ENCODE measurements at places on chromosomes 7 and 10.

GRCh38 chr7:22812353-22812752, 10.3 kb downstream of the TOMM7 start:
- DNase-seq: no peak

DNA sequence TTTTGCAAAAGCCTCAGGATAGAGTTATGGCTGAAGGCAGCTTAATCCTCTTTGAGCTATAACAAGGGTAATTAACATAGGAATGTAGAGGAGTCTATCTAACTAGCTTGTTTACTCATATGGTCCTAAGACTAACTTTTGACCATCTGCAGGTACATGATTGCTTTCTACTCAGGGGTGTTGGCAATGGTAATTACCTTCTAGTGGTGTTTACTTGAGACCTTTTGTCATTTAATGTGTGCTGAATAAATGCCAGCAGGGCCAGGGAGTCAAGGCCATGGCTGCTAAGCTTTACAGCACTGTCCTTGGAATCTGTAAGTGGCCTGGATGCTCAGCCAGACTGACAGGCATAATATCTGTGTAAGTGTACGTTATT, 1325.0 kb downstream of the XPNPEP1 start:
- DNase-seq: no peak

- peak; percentile 47 for DNase-seq
These were observed 10.3 kb upstream of the ANKRD7 start for GRCh38 chr7:118214051-118214832.

- DNase-seq: no peak
These were observed 122.1 kb upstream of the STK17A start for GRCh38 chr7:43460733-43461348.

GRCh38 chr10:117745301-117745700, 202.8 kb downstream of the EMX2 start:
- no peak for DNase-seq

GRCh38 chr10:93198401-93199131, 124.9 kb downstream of the CYP26A1 start:
- DNase-seq: no peak

GRCh38 chr10:52609626-52610240, 162.9 kb downstream of the MBL2 start:
- DNase-seq: no peak

DNA sequence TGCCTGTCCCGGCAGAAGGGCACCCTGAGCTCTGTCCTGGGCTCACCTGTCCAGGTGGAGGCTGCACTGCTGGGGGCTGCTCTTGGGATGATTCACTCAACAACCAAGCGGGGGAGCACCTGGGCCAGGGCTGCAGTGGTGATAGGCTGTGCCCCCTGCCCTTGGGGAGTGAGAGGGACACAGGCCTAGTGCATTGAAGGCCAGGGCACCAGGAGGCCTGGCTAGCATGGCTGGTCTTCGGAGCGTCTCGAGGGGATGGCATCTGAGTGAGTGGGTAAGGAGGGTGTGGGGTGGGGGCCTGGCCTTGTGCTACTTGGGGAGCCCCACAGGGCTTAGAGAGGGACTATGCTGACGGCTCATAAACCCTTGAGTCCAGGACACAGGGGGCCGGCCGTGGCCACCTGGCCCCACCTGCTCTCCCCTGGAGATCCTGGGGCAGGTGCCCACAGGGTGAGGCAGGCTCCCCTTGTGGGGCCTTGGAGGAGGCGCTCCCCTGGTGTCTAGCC, 3.1 kb downstream of the PWWP2B start:
- DNase-seq: no peak

DNA sequence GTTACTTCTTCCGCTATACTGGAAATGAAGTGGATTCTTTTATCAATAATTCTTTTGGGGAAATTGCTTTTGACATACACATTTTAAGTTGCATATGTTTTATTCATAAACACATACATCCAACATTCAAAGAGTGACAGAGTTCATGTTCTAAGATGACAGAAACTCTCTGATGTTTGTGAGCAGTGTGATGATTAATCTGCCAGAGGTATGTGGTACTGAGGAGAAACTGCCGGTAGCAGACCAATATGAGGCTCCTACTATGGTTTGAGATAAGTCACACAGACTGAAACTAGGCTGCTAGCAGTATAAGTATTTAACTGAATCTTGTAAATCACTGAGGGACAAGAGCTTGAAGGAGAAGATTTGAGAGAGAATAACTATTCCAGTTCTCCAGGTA, 524.1 kb upstream of the SEMA3D start:
- no peak for DNase-seq

DNA sequence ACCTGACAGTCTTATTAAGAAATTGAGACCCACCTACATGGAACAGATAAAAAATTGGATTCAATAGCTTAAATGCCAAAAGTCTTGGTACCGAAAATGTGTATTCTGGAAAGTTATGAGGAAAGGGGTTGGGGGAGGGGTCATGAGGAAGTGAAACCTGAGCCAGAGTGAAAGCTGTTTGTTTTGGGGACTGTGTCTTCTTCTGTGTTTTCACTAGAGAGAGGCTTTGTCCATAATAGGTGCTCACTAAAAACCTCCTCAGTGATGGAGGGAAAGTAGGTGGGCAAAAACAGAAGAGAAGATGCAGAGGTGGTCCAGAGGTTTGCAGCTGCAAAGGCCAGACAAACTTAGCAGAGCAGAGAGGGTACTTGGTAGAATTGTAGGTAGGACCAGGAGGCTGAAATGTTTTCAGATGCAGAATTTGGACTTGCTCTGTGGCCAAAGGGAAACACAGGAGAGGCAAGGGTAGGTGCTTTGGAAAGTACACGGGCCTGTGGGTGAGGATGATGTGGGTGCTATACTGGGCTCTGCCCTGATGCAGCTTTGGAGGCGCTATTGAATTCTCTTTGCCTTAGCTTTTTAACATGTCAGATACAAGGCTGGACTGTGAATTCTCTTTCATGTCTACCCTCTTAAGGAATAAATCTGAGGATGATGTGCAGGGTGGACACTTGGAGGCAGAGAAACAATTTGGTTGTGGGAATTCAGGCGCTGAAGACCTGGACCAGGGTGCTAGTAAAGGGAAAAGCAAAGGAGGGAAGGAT, 254.6 kb downstream of the PTEN start:
- DNase-seq: no peak

DNA sequence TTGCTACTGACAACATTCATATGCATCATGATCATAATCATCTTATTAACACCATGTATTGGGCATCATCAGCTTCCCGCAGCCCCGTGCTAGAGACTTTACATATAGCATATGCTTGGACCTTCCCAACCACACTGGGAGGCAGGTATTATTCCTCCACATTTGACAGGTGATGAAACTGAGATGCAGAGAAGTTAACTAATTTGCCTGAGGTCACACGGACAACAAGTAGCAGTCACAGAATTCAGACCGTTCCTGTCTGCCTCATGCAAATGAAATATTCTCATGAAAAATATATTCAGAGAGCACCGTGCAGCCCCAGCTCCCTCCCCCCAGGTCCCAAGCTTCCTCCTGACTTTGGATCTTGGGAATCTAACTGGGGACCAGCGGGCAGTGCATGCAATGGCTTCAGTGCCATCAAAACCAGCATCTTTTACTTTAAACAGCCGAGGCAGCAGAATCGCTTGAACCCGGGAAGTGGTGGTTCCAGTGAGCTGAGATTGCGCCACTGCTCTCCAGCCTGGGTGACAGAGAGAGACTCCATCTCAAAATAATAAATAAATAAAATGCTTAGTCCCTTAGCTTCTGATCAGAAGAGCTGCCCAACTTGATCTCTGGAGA, 112.2 kb upstream of the GPR26 start:
- no peak for DNase-seq

GRCh38 chr10:121956111-121957061, 18.6 kb downstream of the NSMCE4A start:
- DNase-seq: no peak

DNA sequence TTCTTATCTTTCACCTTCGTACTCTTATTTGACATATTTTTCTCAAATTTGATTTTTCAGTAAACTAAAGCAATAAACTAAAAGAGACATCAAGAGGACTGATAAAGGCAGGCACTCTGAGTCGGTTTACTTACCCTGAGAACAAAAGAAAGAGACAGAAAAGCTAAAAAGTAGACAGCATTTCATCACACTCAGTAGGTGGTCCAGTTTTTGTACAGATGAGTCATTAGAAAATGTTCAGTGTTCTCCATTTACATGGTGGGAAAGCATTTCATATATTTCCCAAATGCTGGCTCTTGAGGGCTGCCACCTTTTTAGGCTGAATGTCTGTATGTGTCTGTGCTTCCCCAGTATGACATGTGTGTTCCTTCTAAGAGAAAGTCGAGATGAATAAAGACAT, 52.7 kb downstream of the NHLRC2 start:
- no peak for DNase-seq

DNA sequence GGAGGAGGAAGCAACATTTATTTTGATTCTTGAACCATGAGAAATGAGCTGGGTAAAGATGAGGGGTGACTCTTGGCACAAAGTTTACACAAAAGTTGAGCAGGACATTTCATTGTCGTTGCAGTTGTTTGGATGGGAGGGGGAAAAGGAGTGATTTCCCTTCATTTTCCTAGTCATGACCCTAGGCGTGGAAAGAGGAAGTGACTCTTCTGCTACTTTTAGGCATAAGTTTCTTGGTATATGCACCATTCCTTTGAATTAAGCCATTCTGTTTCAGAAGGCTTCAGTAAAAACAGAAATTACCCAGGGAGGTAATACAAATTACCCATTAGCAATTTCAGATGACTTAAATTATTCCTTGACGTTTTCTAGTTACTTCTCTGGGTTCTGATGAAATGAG, 113.9 kb upstream of the FAM171A1 start:
- DNase-seq: no peak

DNA sequence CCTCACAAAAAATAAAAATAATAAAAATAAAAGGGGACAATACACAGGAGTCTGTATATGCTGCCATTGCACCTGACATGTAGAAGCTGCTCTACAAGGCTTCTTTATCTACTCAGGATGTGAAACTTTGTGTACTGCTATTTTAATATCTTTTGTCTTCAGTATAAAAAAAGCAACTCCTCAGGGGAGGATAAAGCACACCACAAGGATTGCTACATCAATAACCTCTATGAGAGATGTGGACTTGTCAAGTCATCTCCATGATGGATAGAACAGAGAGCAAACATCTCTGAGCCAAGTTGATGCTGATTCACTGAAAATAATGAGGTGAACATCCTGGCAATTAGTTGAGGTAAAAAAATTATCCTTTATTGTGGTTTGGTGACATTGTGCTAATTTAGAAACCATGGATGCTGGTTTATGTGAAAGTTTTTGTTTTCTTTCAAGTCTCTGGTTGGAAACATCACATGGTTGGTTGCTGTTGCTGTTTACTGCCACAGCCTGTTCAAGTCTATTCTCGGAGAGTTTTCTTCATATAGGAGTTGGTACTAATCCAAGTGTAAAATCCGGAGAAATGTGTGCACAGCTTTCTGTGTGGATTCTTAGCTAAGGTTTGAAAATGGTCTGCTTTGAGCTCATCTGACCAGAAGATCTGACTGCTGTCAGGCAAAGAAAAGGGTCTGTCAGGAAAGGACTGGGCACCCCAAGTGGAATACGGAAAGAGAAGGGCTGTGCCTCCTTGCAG, 1.5 kb upstream of the HECW1 start:
- DNase-seq: no peak

DNA sequence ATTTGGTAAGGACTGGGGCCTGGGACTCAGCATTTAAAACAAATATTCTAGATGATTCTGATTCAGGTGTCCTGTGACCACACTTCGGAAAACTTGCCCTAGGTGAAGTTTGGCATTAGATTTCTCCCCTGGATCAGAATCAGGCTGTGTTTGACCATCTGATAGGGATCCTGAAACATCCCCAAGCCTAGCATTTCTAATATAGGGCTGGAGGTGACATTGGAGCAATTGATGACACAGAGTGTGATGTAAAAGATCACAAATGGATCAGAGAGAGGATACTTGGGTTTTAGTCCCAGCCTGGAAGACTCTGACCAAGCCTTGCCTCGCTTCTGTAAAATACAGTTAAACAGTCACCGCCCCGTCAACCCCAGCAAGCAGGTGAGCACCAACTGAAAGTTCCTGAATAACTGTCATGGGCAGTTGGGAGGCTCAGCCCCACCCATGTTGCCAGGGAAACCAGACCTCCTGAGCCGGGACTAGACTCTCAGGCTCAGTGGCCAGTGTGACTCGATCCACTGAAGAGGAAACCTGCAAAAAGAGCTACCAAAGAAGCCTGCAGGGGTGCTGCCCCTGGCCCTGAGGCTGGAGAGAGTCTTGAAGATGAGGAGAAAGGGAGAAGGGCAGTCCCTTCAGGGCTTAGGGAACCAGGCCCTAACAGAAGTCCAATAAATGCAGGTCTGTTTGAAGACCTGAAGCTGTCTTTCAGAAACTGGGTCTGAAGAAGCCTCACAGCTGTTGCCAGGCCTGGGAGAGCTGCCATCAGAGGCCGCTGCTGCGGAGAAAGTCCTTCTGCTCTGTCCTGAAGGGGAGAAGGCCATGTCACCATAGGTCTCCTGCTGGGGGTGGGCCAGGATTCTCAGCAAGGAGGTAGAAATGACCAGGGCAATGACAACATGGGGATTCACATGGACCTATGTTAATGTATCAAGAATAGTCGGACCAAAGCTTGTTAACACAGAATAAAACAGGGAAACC, 126.1 kb upstream of the KCNMA1 start:
- no peak for DNase-seq

GRCh38 chr10:120490288-120490687, 33.3 kb downstream of the PLPP4 start:
- no peak for DNase-seq

GRCh38 chr10:51527522-51528219, 171.7 kb downstream of the CSTF2T start:
- no peak for DNase-seq

DNA sequence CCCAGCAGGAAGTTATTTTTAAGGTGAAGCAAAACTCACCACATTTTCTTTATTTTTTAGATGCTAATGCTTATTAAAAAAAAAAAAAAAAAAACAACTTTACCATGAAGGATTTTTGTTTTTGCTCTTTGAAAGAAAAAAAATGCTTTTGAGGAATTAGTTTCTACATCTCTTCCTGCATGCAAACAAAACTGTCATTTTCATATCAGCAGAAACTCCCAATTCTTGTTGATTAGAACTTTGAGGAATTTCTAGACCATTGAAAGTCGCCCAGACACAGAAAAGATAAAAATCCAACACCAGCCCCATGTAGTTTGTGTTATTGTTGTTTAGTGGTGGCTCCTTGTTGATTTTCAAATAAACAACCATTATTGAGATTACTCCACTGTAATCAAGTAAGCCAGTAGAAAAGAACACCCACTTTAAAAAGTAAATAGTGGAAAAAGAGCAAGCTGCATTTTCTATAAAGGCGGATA, 14.3 kb downstream of the SKIDA1 start:
- DNase-seq: no peak

- no peak for DNase-seq
These were observed 206.0 kb downstream of the CCDC3 start for GRCh38 chr10:12795315-12796110.

DNA sequence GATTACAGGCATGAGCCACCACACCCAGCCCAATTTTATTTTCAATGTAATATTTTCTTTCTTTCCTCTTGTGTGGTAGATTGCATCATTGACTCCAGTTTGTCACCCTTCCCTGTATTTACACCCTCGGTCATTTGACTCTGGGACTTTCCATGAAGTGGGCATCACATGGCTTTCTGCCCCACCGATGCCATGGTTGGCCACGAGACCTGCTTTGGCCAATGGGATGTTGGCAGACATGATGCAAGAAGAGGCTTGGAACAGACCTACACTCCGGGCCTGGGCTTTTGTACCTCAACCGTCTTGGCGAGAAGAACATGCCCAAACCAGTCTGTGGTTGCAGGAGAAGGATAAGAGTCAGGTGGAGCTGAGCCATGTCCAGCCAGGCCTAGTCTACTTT, 38.8 kb upstream of the CACUL1 start:
- no peak for DNase-seq

- DNase-seq: no peak
These were observed 153.7 kb downstream of the PLXNA4 start for GRCh38 chr7:132422502-132423111.
